Stimulated activated CD8-positive, alpha-beta memory T cell treated with anti-CD3 and anti-CD28 coated beads, Interleukin-12 subunit alpha, Interleukin-12 subunit beta, amount 100 ng/mL, for 4 hours (primary cell): ENCODE measurements at places on chromosomes 6 and 20.
A peak's percentile ranks its signal among the peaks of the same experiment; 100 is the strongest.

DNA sequence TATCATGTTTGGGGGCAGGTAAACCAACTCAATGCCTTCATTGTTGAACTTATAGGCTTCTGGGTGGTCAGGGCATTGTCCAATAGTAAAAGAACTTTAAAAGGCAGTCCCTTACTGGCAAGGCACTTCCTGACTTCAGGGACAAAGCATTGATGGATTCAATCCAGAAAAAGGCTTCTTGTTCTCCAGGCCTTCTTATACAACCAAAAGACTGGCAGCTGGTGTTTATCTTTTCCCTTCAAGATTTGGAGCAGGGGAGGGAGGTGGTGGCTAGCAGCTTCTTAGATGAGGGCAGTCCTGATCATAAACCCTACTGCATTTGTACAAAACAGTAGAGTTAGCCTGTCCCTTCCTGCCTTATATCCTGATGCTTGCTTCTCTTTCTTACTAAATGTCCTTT, 57.5 kb downstream of the NCOA3 start:
- DNase-seq: no peak

DNA sequence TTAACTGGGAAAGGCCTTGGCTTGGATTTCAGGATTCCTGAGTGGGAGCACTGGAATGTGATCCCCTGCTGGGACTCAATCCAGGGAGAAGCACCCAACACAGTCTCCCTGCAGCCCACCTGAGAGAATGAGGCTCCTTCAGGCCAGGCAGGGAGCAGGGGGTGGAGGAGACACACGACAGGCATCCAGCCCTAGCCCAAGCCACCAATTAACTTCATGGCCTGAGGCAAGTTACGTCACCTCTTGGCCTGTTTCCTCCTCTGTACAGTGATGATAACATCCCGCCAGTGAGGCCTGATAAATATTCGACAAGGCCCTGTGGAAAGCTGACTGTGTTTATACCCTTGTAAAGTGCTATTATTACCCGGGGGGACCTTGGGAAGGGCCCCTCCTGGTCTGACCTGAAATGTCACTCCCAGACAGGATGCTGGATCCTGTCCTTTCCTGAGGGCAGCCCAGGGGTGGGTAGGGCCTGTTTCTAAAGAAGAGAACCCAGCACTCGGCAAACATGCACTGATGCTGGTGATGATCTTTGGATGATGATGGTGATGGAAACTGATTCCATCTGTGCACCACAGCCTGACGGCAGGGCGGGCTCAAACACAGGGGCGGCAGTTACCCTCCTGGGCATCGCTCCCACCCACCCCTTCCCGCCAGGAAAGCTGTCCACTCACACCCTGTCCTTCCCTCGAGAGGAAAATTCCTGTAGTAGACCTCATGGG, 12.4 kb downstream of the FRS3 start:
- no peak for DNase-seq

GRCh38 chr6:132972254-132972653, 157.9 kb downstream of the RPS12 start:
- DNase-seq: no peak

- no peak for DNase-seq
Observed at GRCh38 chr6:156994215-156995076, 217.3 kb downstream of the ARID1B start.

DNA sequence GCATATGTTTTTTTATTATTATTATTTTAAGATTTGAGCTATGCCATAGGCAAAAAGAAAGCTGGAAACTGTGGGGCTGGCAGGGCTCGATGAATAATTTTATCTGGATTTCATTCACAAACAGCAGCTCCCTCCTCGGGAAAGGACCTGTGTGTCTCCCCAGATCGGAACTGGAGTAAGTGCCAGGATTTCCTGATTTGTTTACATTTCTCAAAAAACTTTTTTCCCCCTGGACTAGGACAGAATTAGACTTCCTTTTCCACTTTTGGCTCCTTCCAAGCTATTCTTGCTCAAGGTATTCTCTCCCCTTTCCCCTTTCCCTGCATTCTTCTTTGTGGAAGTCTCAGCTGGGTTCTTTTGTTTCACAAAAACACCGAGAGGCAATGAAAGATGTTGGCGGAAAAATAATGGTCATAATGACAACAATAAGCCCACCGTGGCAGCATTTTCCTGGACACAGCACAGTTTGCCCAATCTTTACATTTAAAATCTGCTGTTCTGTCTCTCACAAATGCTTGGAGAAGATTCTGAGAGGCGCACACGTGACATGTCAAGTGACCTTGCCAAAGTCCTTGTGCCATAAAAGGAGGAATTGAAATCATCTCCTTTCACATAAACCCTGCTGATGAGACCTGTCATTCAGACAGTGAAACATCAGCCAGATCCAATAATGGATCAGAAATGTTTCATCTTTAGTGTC, 85.8 kb upstream of the PREP start:
- DNase-seq: no peak

- DNase-seq: no peak
Observed at GRCh38 chr6:13914351-13914750, 10.4 kb upstream of the RNF182 start.

- no peak for DNase-seq
Observed at GRCh38 chr20:35187584-35188190, 15.8 kb downstream of the PROCR start.

DNA sequence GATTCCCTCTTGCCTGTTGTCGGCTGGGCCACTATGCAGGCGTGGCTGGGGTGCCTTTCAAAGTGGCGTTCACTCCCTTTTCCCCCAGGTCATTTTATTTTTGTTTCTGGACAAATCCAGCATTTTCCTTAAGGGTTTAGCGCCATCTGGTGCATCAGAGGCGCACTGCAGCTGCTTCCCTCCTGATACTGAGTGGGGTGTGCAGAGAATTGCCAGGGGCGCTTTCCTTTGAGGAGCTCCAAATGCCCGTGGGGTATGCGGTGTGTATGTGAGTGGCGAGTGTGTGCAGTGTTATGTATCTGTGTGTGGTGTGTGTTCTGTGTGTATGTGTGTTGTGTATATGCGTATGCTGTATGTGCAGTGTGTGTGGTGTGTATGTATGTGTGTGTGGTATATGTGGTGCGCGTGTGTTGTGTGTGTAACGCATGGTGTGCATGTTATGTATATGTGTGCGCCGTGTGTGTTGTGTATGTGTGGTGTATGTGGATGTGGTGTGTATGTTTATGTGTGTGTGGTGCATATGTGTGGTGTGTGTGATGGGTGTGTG, 100.1 kb upstream of the AGPAT4 start:
- peak; percentile 10 for DNase-seq

DNA sequence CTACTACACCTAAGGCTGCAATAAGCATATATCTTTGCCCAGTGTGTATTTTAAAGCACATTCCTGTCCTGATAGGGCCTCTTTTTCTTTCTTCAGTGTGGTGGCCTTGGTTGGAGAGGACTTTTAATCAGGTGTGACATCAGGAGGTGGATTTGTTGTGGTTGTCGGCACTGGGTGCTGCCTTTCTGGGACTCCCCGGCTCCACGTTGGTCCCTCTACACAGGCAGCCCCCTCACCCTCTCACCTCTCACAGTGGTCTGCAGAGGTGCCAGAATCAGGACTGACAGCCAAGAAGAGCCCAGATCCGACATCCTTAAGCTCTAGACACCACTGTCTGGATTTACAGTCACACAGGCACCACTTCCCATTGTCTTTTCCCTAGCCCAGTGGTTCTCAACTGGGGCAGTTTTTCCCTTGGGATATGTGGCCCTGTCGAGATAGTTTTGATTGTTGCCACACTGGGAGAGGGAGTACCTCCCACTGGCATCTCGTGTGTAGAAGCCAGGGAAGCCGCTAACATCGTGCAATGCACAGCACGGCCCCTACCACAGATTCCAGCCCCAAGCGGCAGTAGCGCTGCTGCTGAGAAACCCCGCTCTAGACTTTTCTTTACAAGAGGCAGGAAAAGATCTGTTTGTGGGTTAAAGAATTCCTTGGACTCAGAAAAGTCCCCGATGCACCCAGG, 314.1 kb downstream of the QKI start:
- DNase-seq: no peak

- no peak for DNase-seq
Observed at GRCh38 chr20:13432126-13432525, 206.6 kb downstream of the TASP1 start.

- DNase-seq: no peak
Observed at GRCh38 chr20:9993137-9993536, 41.6 kb upstream of the ANKEF1 start.

- peak; percentile 25 for DNase-seq
Observed at GRCh38 chr6:149834513-149835481, 29.4 kb downstream of the LRP11 start.

GRCh38 chr20:31751126-31751525, 12.0 kb downstream of the TPX2 start:
- no peak for DNase-seq

GRCh38 chr6:52125139-52125538, 37.7 kb upstream of the PKHD1 start:
- DNase-seq: no peak

DNA sequence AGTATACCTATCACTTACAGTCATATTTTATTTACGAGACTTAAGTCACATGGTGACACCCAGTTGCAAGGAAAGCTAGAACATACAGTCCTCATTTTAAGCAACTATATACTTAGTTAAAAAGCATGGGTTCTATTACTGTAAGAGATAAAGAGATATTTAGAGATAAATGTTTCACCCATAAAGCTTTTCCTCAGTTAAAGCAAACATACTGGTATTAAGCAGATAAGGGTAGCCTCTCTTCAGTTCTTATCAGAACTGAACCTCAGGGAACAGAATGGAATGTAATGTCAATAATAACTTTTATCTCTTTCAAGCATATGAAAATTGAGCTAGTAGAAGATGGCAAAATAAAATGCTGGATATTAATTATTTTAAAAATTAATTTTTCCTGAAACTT, 9.9 kb upstream of the ASCC3 start:
- DNase-seq: no peak
